Activated CD4-positive, alpha-beta memory T cell treated with anti-CD3 and anti-CD28 coated beads for 36 hours (primary cell): ENCODE measurements at places on chromosomes 7 and 10. TPM values are rescaled to one million over a fixed set of nuclear protein-coding genes. Genes with fewer than 3 reads are reported as not detected.

NKX1-2 gene
- total RNA-seq: not detected

DNA sequence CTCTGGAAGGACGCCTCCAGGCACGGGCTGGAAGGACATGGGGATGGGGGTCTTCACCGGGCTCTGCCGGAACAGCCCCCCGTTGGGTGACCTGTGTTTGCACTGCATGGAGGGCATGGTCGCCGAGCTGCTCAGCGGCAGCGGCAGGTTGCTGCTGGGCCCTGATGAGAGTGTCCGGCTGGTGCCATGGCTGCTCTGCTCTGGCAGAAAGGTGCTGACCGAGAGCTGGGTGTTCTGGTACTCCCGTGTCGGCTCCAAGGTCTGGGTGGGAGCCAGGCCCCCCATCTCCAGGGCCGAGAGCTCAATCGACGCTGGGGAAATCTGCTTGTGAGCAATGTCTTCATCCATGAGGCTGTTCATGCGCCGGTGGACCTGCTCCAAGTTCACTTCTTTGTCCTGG, 764.3 kb downstream of the GRID1 start:
- no peak for DNase-seq

DNA sequence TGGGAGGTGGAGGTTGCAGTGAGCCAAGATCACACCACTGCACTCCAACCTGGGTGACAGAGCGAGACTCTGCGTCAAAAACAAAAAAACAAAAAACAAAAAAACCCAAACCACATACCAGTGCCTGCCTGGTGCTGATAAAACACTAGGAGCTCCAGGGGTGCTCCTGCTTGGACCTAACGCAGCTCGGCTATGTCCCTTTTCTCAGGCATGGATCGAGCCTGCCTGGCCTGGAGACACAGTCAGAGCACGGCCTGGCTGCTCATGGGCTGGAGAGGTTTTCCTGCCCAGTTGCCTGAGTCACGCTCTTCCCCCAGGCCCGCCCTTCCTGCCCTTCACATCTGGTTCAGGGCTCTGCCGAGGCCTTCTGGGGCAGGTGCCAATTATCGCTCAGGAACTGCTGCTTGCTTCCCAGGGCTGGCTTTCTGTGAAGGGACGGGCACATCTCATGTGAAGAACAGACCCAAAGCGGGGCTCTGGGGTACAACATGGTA, 12.6 kb upstream of the NPFFR1 start:
- DNase-seq: no peak

- DNase-seq: no peak
Observed at GRCh38 chr10:28503114-28503513, 29.8 kb upstream of the WAC start.

TSPAN12 gene
- not detected for total RNA-seq

GRCh38 chr7:14837216-14837615, 65.3 kb downstream of the DGKB start:
- no peak for DNase-seq

DNA sequence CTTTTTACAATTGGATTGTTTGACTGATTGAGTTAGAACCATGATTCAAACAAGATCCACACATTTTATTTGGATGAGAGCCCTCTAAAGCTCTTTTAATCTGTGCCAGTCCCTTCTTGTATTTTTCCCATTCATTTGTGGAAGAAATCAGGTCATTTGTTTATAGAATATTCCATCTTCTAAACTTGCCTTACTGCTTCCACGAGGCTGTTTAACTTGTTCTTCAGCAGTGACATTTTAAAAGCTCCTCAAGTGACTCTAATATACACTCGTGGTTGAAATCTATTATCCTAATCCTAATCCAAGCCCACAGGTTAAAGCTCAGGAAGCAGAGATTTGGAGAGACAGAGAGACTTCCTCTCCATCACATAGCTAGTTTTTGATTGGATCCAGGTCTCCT, 155.4 kb upstream of the SVIL start:
- DNase-seq: no peak

DNA sequence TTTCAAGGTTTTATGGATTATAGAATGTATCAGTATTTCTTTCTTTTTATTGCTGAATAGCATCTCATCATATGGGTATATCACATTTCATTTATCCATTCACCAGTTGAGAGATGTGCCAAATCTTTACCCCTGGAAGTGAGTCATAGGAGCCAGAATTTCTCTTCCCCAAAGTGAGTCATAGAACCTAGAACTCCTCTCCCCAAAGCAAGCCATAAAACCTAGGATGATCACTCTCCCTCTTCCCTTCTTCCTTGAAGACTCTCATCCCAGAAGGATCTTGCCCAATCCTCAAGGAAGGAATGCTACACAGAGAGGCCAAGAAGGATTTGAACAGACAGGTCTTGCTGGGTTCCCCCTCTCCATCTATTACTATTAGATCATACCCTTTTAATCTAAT, 199.9 kb downstream of the EVX1 start:
- DNase-seq: no peak

- peak; percentile 20 for DNase-seq
Observed at GRCh38 chr10:31299119-31299518, 19.9 kb upstream of the ZEB1 start.

OR2A14 gene
- total RNA-seq: not detected

ZNF488 gene
- total RNA-seq: 0.27 TPM

PILRA gene
- 0.31 TPM for total RNA-seq
